ENCODE measurements at places on chromosomes 6 and 20.

DNA sequence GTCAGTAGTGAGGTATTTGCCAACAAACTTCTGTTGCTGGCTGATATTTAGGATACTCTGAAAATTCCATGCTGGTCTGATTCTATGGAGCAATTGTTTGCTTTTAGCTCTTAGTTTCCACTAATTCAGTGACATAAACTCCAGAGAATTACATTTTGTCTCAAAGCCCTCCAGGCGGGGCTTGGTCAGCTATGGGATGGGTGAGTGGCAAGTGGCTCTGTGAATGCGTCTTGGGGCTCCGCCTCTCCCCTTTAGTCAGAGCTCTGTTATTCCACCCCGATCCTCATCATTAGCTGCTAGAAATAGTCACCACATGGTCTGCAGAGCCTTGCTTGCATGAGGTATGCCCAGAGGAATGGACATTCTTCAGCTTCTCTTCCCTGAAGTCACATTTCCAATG is 540.6 kb downstream of the QKI start:
- no peak for DNase-seq

GRCh38 chr6:40535819-40536380 is 51.3 kb downstream of the LRFN2 start:
- DNase-seq: no peak

GRCh38 chr6:95923518-95923917 is 92.3 kb upstream of the FUT9 start:
- no peak for DNase-seq

GRCh38 chr6:22155551-22155950 is 141.3 kb downstream of the PRL start:
- DNase-seq: no peak

GRCh38 chr20:54407459-54407858 is 67.9 kb upstream of the DOK5 start:
- no peak for DNase-seq

GRCh38 chr6:135686784-135687301 is 164.7 kb upstream of the PDE7B start:
- no peak for DNase-seq

- DNase-seq: no peak
Measured at GRCh38 chr6:145250436-145250835, 484.9 kb downstream of the EPM2A start.

DNA sequence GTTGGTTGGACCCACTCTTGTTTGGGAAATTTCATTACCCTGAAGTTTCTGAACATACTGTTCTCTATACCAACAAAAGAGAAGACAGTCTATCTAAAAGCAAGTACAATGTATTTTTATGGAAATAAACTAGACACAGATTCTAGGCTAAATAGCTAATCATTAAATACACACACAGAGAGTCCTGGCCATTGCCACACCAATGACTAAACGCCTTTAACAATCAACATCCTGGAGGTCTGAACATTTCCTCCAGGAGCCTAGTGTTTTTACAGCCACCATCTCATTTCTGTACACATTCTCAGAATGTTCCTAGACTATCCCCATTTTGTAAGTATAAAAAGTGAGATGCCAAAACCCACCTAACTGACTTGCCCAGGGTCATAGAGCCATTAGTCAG is 141.6 kb upstream of the RREB1 start:
- no peak for DNase-seq

DNA sequence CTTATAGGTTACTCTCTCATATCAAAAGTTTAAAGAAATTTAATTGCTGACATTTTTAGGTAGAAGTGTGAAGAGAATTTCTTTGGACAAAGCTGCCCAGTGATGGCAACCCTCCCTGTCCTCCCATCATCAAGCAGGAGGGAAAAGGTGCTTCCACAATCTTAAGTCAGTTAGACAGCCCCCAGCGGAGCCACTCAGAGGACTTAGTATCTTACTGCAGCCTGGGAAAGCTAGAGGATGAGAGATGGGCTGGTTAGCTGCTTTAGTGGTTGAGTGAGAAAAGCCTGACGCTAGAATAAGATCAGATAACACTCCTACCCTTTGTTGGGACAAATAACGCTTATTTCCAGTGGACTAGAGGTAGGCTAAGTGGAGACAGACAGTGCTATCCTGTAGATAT is 227.1 kb downstream of the RFPL4B start:
- no peak for DNase-seq

DNA sequence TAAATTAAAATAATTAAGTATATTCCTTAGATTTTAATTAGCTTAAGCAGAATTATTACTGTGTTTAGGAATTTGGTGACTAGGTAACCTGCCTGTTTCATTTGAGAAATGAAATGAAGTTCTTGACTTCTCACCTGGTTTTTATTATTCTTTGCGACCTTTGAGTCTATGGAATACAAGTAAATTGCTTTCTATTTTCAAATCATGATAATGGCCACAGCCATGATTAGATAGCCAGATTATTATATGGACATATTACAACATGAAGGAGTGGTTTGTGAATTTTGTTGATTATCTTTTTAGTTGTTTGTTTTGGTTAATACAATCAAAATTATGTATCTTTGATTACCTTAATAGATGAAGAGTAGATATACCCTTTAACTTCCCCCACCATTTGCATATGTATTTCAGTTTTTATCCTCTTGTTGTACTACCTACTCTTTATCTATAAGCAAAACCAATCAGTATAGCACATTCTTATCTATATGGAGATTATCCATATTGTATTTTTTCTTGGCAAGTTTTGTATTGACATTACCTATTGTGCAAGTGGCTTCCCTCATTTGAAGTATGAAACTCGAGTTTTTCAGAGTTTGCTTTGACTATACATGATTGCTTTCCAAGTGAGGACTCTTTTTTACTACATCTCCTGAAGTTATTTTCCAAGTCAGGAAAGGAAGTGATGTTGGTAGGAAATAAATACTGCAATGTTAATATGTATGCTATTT is 47.9 kb downstream of the CD2AP start:
- no peak for DNase-seq

DNA sequence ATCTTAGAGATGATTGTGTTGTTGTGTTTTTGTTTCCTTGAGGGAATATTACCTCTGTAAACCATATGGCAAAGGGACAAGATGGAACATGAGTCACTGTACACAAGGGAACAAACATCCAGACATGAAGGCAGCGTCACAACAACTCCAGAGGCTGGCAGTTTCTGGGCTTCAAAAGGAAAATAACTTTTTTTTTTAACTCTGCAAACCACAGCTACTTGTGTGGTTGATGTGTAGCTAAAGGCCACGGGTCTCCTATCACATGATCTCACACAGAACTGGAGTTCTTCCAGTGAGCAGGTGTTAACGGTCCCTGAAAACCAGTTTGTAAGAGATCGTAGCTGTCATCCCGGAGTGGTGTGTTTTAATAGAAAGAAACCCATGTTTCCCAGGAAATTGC is 33.2 kb upstream of the HBS1L start:
- no peak for DNase-seq

- DNase-seq: no peak
Measured at GRCh38 chr6:42820512-42821340, 38.9 kb downstream of the BICRAL start.
